ENCODE measurements at places on chromosomes 1 and 21.

DNA sequence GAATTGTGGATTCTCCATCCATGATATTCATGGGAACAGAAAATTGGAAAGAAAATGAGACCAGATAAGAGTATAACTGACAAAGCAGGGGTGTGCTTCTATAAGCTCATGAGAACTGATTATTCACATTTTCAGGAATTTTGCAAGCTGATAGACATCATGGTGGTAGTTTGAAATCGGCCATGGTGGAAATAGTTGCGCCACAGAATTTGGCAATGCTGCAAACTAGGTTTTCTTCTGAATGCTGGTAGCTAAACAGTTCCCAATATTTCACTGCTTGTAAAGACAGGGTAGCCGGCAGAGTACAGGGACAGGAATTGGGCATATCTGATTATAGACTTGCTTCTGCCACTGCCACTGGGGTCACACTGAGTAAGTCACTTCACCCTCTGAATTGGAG lies 151.1 kb downstream of the PLXNA2 start:
- no peak for ATAC-seq

DNA sequence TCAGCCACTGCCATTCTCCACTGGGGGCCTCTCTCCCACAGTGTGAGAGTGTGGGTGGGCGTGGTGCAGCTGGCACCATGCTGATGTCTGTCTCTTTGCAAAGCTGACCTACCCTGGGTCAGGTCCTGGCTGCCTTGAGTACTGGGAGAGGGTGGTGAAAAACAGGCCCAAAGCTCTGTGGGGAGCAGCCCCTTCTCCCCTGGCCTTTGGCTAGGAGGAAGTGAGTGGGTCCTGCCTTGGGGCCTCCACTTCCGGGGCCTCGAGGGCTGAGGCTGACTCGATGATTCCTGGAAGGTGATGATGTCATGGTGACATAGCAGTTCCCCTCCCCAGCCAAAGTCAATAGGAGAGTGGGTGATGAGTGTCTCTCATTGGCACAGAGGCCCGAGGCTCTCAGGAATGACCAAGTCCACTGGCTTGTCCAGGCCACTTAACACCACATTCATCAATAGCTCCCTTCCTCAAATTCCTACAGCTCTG lies 53.0 kb downstream of the IER5 start:
- ATAC-seq, result peak; percentile 60

DNA sequence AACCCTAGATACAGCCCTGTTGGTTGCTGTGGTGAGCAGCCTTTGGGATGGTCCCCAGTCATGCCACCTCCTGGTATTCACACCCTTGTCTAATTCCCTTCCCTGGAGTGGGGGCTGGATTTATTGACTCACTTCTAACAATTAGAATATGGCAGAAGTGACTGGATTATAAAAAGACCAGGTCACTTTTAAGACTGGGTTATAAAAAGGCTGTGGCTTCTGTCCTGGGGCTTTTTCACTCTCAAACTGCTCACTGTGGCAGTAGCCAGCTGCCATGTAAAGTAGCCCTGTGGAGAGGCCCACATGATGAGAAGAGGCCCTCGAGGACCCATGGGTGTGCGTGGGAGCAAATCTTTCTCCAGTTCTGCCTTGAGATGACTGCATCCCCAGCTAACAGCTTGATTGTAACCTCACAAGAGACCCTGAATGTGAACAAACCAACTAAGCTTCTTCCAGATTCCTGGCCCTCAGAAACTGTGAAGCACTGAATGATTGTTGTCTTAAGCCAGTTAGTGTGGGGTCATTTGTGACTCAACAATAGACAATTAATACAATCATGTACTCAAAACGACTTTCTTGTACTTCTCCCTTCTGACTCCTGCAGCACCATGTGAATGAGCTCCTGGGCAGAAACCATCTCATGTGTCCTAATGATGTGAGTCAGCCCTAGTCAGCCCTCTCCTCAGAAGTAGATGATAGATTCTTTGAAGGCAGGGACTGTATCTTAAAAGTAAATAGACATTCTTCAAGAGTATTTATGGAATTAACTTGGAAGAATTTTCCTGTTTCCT lies 234.9 kb downstream of the TNR start:
- no peak for ATAC-seq

GRCh38 chr1:233491953-233492620 lies 121.8 kb upstream of the KCNK1 start:
- no peak for ATAC-seq

GRCh38 chr1:11697893-11698210 lies 6.3 kb downstream of the DRAXIN start:
- ATAC-seq, result no peak

GRCh38 chr1:10065344-10065685 lies 32.6 kb downstream of the UBE4B start:
- ATAC-seq, result no peak

- peak; percentile 31 for ATAC-seq
Observed at GRCh38 chr1:147337040-147337630, 94.7 kb downstream of the CHD1L start.

DNA sequence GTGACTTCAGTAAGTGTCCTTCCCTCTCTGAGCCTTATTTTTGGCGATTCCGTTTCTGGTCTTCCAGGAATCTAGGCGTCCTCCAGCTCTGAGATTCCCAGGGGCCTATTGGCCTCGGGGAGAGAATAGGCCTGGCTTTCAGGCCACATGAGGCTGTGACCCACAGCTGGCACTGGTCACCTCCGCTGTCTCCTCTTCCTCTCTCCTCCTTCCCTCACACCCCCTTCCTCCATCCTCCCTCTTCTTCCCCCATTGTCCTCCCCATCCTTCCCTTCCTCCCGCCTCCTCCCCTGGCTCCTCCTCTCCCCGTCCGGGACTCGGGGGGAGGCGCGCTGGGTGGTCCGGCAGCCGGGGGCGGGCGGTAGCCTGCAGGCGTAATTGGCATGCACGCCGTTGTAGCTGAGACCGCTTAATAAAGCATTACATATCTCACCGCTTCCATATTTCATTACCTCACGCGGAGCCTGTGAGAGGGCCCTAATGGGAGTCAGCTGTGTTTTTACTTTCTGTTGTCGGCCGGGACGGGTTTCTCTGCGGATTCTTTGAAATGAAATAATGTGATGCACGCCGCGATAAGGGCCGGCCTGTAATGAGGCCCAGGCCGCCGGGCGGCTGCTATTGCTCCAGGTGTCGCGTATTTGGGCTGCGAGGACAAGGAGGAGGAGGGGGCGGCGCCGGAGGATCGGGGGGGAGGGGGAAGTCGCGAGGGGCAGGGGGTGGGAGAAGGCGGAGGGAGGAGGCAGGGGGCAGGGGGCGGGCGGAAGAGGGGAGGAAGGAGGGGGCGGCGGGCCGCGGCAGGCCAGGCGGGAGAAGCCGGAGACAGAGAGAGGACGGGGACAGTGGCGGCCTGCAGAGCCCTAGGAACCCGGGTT lies 95.3 kb downstream of the FOXD2 start:
- no peak for ATAC-seq

GRCh38 chr1:148308832-148309458 lies 156.9 kb upstream of the NBPF11 start:
- ATAC-seq, result no peak

DNA sequence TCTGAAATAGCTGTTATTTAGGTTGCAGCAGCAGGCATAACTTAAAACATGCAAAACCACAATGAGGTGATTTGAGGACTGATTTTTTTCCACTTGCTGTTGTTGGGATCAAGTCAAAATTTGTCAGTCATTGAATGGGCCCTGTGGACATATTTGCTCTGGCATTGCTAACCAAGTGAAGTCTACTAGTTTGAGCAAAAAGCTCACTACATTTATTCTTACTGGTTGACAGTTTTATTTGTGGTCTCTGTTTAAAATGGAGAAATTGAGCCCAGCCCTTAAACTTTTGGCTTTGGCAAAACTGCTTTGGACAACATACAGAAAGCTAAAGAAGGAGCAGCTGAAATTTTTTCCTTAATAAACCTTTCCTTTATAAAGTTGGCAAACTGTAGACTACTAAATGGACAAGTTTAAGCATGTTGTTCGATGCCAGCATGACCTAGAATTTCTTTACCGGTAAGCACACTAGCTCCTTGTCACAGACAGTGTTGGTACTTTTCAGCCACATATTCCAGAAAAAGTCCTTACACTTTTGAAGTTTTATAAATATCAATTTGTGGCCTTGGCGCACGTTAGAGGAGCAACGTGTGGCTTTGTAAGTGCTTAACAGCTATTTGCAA lies 234.6 kb downstream of the USP25 start:
- no peak for ATAC-seq

DNA sequence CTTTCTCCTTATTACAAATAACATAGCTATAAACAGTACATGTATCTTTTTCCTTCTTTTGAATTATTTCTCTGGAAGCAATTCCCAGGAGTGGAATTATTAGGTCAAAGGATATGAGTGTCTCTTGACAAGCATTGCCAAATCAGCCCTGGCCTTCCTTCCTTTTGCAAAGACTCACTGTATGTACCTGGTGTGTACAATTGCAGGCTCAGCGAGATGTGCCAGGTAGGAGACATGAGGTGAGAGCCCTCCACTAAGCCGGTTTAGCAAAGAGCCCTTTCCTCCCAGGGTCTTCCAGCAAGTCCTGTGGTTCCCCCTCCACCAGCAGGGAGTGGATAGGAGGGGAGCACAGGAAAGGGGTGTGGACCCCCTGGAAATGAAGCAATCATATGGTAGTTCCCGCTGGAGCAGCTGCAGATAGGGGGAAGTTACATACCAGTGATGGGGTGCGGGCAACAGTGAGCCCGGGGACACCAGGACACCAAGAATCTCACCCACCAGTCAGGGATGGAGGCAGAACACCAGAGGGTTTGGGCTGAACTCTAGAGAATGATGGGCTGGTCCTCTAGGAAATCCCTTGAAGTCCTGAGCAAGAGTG lies 18.3 kb downstream of the RCSD1 start:
- ATAC-seq, result no peak

DNA sequence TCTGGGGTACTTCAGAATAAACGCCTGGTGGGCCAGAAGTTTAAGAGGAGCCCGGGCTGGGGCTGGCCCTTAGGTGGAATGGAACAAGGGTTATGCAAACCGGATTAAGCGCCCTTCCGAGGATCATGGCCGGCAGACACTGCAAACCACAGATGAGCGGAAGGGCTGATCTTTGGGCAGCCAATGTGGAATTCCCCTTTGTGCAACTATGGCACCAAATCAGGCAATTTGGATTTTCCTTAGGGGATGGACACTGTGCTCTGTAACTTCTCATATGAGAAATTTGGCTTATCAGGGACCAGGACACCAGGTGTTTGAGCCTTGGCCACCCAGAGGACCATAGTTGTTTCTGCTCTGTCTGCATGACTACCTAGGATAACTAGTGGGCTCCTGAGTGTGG lies 5.7 kb upstream of the IL10 start:
- no peak for ATAC-seq

Measured in stimulated activated memory B cell treated with anti-CD40 and anti-IgM and Interleukin-4, amounts not matched to agents 10 μg/mL and 1 μg/mL and 100 μg/mL, for 72 hours (primary cell).